ENCODE measurements at places on chromosomes 1 and 21. TPM values are rescaled to one million over a fixed set of nuclear protein-coding genes. Genes with fewer than 3 reads are reported as not detected.

The CLCA4 gene
- total RNA-seq = not detected

The LAMC2 gene
- 46.8 TPM for total RNA-seq

The C4BPB gene
- total RNA-seq = 4.3 TPM

The KCNN3 gene
- total RNA-seq = 2.2 TPM

The MTARC2 gene
- total RNA-seq = 41.2 TPM

Data from left lung (tissue), 14 donors.